ENCODE measurements at places on chromosomes 11 and 22.

GRCh38 chr11:97022955-97023354, 633.1 kb downstream of the JRKL start:
- no peak overlapping the region for H3K4me3 ChIP-seq
- H3K4me1 ChIP-seq, result no peaks in the 10 kb centered on the region
- no peaks in the 10 kb centered on the region for H3K27me3 ChIP-seq
- H3K36me3 ChIP-seq, result no peaks in the 10 kb centered on the region
- no peak for DNase-seq
- no peak overlapping the region for H3K27ac ChIP-seq

DNA sequence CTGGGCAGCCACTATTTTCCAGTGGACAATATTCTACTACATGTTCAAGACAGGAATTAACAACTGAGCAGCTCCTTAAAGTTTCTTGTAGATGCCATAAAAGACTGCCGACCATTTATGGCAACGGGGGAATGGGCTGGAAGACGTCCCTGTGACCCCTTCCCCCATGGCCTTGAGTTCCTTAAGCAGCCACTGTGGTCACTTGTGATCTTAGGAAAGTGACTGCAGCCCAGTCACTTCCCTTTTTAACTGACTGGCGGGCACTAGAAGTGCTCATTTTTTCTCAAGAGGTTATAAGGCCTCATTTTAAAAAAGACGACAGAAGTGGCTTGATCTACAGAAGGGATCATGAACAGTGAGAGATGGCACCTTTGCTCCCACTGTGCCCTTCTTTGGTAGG, 153.2 kb upstream of the NARS2 start:
- no peaks in the 10 kb centered on the region for H3K4me1 ChIP-seq
- H3K4me3 ChIP-seq, result no peak overlapping the region
- no peaks in the 10 kb centered on the region for H3K36me3 ChIP-seq
- H3K27ac ChIP-seq, result no peak overlapping the region

DNA sequence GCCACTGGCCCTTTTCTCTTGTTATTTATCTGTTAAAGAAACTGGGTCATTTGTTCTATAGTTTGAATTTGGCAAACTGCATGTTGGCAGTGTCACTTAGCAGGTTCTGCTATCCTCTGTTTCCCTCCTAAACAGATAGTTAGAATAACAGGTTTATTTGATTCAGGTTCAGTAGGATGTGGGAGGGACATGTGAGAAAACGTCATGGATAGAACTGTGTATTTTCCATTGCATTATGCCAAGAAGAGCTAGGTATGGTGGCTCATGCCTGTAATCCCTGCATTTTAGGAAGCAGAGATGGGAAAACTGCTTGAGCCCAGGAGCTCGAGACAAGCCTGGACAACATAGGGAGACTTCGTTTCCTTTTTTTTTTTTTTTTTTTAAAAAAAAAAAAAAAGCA, 24.3 kb downstream of the PATL1 start:
- H3K27me3 ChIP-seq, result no peaks in the 10 kb centered on the region
- no peak overlapping the region for H3K4me3 ChIP-seq
- no peak overlapping the region for H3K27ac ChIP-seq
- peaks cover 78% of the 10 kb centered on the region for H3K36me3 ChIP-seq
- DNase-seq, result no peak
- no peaks in the 10 kb centered on the region for H3K4me1 ChIP-seq

DNA sequence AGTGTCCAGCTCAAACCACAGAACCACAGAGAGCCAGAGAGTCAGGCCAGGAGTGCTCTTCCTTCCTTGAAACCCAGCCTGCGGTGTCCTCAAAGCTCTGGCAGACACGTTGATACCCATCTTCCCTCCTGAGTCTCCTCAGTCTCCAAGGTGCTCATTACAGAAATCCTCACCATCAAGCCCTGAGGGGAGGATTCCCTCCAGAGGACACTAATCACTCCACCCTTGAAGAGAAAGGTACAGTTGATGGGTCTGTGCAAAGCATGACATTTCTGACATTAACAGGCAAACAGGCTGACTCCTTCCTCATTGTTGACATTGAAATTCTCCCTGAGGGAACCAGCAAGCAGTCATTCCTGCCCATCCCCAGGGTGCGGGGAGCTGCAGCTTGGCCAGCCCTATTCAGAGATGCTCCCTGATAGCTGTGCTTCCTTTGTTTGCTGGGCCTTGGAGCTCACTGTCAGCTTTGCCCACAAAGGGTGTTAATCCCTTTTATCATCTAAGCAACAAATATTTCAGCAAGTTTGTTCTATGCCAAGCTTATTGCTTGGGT, 101.7 kb upstream of the CSNK2A3 start:
- H3K4me3 ChIP-seq, result no peak overlapping the region
- no peaks in the 10 kb centered on the region for H3K4me1 ChIP-seq
- no peaks in the 10 kb centered on the region for H3K36me3 ChIP-seq
- no peak for DNase-seq
- peaks cover 45% of the 10 kb centered on the region for H3K27me3 ChIP-seq

DNA sequence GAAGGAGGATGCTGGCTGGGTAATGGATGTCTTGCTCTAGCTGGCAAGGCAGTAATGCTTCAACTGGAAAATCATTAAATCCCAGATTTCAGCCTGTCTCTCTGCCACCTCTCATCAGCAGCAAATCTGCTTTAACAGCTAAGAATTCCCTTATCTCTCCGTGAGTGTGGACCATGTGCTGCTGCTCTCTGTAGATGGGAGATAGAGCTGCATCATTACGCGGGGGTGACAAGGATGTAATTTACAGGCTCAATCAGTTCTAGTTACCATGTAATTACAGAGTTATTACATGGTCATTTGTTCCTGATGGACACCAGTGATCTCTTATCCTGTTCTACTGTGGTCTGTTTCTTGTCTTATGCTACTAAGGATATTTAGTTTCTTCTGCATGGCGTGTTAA, 665.4 kb downstream of the NTM start:
- no peak for DNase-seq
- H3K4me3 ChIP-seq, result no peak overlapping the region
- no peak overlapping the region for H3K27ac ChIP-seq
- H3K27me3 ChIP-seq, result no peaks in the 10 kb centered on the region

DNA sequence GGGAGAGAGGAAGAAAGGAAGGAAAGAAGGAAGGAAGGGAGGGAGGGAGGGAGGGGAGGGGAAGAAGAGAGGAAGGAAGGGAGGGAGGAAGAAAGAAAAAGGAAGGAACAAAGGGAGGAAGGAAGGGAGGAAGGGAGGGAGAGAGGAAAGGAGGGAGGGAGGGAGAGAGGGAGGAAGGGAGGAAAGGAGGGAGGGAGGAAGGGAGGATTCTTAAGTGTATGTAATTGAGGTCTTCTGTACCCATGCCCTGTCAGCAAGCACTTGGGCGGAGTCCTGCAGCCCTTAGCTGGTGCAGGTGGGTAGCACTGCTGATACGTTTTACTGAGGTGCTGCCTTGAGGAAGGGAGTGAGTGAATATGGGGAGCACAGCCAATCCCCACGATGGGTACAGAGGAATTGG, 56.9 kb upstream of the RASD2 start:
- no peak overlapping the region for H3K4me3 ChIP-seq
- peaks cover 17% of the 10 kb centered on the region for H3K4me1 ChIP-seq
- no peak overlapping the region for H3K27ac ChIP-seq

DNA sequence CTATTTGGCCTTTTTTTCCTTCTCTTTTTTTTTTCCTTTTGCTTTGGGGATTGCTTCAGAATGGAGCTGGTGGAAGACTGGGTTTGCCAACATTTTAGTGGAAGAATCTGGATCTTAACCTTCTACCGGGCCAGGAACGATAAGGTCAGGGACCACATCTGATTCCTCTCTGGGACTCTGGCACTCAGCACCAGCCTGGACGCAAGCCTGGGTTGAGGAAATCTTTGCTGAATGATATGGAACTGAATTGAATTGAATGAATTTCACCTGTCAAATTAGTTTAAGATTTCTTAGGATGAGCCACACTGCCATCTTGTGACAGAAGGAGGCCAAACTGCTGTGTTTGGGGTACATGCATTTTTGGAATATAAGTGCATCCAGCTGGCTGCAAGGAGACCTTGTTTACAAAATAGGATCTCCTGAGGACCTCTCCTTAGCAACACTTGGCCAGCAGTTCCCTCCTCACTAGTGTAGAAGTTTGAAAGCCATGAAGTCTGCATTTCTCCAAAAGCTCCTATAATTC, 30.4 kb downstream of the TPBGL start:
- DNase-seq, result no peak
- H3K27ac ChIP-seq, result no peak overlapping the region
- no peaks in the 10 kb centered on the region for H3K4me1 ChIP-seq
- H3K36me3 ChIP-seq, result no peaks in the 10 kb centered on the region
- no peaks in the 10 kb centered on the region for H3K27me3 ChIP-seq

DNA sequence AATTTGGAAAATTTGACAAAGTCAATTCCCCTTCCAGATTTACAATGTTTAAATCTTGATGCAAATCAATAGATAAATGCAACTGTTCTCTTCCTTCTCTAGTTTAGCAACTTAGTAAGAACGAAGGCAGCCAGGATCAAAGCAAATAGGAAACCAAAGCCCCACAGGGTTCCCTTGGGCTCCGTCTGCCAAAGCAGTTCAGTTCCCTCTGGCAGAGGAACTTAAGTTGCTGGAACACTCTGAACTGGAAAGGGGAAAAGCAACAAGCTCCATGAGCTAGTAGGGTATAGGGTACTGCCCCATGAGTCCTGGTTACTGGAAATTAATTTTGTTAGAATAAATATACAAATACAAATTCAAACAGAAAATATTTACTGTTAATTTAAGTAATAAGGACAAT, 91.3 kb downstream of the RELT start:
- no peaks in the 10 kb centered on the region for H3K27me3 ChIP-seq
- no peak for DNase-seq
- H3K36me3 ChIP-seq, result no peaks in the 10 kb centered on the region
- no peak overlapping the region for H3K4me3 ChIP-seq
- no peaks in the 10 kb centered on the region for H3K4me1 ChIP-seq

DNA sequence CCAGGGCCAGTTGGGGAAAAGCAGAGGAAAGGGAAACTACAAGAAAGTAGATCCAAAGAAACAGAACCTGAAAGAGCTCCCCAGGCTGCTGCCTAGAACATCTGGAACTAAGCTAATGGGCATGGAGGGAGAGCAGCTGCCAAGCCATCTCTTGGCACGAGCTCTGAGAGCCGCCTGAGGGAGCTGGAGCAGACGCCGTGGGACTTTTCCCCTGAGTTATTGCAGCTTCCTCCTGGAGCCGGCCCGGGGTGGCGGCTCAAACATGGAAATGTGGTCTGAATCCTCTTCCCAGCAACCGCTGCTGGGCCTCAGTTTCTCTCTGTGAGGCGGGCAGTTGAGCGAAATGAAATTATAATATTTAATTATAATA, 41.8 kb downstream of the LIF start:
- H3K4me3 ChIP-seq, result no peak overlapping the region
- H3K27ac ChIP-seq, result peak overlapping the region; percentile 98
- H3K36me3 ChIP-seq, result no peaks in the 10 kb centered on the region
- H3K4me1 ChIP-seq, result peaks cover 83% of the 10 kb centered on the region
- DNase-seq, result no peak

- peak within 1 kb of the TSS; percentile 98 for H3K27ac ChIP-seq
- peaks cover 19% of the 10 kb centered on the region for H3K36me3 ChIP-seq
- peak within 1 kb of the TSS; percentile 100 for H3K4me3 ChIP-seq
- DNase-seq, result peak; percentile 96
- no peaks in the 10 kb centered on the region for H3K27me3 ChIP-seq
These were observed at the start of gene CTNND1 for GRCh38 chr11:57761301-57762234. TSS of gene CTNND1 (plus strand) at chr11:57761802. CDS start at chr11:57791479, 29,677 bp downstream.

- no peaks in the 10 kb centered on the region for H3K36me3 ChIP-seq
- no peaks in the 10 kb centered on the region for H3K27me3 ChIP-seq
- no peak overlapping the region for H3K4me3 ChIP-seq
- 0 out of 2 replicates have a peak, but pooled peaks cover 5% of the 10 kb centered on the region for H3K4me1 ChIP-seq
These were observed 328.8 kb upstream of the PITPNB start for GRCh38 chr22:28247667-28248363.

DNA sequence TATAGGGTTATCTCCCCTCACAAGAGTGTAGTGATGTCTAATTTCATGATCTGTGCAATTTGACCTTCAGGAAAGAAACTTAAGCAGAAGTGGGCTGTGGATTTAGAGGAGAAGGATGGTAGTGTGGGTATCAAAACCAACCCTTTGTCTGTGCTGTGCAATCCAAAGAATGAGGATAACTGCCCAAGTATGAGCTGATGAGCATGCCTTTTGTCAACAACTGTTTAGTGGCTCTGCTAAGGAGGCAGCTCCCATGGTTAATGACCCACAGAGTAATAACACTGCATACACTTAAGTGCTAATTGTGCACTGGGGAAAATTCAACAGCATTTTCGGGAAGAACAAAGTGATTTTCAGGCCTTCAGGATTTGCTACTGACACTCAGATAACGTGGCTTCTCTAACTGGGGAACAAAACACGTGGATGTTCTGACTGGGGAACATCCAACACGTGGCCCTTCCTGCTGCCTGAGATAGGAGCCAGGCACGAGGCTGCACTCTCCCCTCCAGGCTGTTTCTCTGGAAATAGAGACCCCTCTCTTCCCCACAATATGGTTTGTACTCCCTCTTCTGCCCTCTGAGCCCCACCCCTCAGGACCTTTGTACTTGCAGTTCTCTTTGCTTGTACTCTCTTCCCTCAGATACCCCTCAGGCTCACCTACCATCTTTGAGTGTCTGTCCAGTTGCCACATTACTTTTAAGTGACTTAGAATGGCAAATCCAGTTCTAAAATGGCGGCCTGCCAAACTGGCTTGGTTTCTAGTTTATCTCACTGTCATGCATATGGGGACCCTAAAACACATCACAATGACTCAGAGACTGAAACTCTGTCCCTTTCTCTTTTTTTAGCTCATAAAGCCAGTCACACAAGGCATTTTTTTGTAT, 234.9 kb upstream of the POU2AF2 start:
- H3K27me3 ChIP-seq, result 0 out of 2 replicates have a peak, but pooled peaks cover 4% of the 10 kb centered on the region
- H3K27ac ChIP-seq, result no peak overlapping the region
- H3K4me3 ChIP-seq, result no peak overlapping the region
- H3K4me1 ChIP-seq, result no peaks in the 10 kb centered on the region
- no peak for DNase-seq

DNA sequence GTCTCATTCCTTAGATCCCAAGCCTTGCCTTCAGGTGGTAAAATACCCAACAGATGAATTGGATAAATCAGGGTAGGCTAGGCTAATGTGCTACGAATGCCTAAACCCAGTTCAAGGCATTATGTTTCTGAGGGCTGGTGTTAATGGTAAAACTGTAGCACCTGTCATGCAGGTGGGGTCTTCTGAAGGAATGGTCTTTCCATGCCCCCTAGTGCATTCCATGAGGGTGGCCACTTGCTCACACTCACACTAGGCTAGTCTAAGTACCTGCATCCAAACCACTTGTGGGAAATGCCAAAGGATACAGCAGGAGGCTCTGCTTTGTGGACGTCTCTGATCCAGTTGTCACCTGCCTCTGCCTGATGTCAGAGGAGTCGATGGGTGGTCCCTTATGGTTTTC, 24.2 kb upstream of the UCP3 start:
- H3K27me3 ChIP-seq, result no peaks in the 10 kb centered on the region
- H3K4me1 ChIP-seq, result peaks cover 38% of the 10 kb centered on the region
- peaks cover 17% of the 10 kb centered on the region for H3K36me3 ChIP-seq
- H3K4me3 ChIP-seq, result no peak overlapping the region

GRCh38 chr22:19495562-19496323, 16.0 kb downstream of the CDC45 start:
- H3K27ac ChIP-seq, result no peak overlapping the region
- H3K27me3 ChIP-seq, result no peaks in the 10 kb centered on the region
- H3K4me1 ChIP-seq, result no peaks in the 10 kb centered on the region
- no peak overlapping the region for H3K4me3 ChIP-seq
- no peaks in the 10 kb centered on the region for H3K36me3 ChIP-seq

- H3K4me3 ChIP-seq, result no peak overlapping the region
- no peaks in the 10 kb centered on the region for H3K36me3 ChIP-seq
- H3K27me3 ChIP-seq, result no peaks in the 10 kb centered on the region
- no peak overlapping the region for H3K27ac ChIP-seq
- DNase-seq, result no peak
These were observed 106.4 kb downstream of the TRAF6 start for GRCh38 chr11:36403661-36404060.

All from PC-9 (cell line).